ENCODE measurements at places on chromosomes 11 and 22.

GRCh38 chr22:35465109-35465701 lies 65.3 kb downstream of the MCM5 start:
- DNase-seq, result peak; percentile 34

GRCh38 chr22:42434748-42435425 lies 2.7 kb upstream of the NFAM1 start:
- no peak for DNase-seq

- DNase-seq, result no peak
Measured at GRCh38 chr11:134819041-134819440, 407.0 kb upstream of the B3GAT1 start.

DNA sequence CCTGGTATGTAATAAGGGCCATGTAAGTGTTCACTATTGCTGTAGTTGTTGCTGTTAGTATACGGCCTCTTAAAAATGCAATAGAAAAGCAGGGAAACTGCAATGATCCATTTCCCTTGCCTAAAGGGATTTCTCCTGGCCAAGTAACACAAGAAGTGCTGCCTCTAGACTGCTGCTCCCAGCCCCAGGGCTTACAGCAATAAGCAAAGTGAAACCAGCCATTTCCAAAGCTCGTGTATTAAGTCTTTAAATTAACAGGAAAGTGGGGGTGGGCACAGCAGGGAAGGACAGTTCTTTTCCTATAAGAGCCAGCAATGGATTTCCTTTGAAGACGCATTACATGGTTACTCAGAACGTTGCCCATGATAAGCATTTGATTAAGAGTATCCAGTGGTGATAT lies 36.9 kb upstream of the WT1 start:
- DNase-seq, result no peak

DNA sequence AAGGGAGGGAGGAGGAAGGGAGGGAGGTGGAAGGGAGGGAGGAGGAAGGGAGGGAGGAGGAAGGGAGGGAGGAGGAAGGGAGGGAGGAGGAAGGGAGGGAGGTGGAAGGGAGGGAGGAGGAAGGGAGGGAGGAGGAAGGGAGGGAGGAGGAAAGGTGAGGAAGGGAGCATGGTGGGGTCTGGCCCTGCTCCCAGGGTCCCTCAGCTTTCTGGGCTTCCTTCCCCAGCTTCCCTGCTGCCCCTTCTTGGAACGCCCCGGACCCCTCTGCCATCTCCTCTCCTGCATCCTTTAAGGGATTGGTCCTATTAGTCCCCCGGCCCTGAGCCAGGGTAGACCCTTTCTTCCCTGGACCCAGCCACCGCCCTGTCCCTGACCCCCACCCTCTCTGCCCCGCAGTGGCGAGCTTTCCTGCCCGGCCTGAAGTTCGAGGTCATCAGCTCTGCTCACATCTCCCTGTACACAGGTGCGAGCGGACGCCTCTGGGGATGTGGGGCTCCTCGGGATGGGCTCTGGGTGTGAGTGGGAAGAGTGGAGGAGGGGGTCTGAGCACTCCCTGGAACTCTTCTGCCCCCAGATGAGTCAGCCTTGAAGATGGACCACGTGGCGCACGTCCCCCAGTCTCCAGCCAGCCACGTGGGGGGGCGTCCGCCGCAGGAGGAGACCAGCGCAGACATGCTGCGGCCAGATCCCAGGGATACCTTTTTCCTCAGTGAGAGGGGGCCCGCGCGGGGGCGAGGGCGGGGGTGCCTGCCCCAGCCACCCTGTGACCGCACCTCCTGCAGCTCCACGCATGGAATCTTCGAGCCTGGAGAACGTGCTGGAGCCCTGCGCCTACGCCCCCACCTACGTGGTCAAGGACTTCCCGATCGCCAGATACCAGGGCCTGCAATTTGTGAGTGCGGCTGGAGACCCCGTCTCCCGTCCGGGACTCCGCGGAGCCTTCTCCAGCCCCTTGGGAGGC lies 6.0 kb downstream of the B4GALNT4 start:
- DNase-seq, result no peak

DNA sequence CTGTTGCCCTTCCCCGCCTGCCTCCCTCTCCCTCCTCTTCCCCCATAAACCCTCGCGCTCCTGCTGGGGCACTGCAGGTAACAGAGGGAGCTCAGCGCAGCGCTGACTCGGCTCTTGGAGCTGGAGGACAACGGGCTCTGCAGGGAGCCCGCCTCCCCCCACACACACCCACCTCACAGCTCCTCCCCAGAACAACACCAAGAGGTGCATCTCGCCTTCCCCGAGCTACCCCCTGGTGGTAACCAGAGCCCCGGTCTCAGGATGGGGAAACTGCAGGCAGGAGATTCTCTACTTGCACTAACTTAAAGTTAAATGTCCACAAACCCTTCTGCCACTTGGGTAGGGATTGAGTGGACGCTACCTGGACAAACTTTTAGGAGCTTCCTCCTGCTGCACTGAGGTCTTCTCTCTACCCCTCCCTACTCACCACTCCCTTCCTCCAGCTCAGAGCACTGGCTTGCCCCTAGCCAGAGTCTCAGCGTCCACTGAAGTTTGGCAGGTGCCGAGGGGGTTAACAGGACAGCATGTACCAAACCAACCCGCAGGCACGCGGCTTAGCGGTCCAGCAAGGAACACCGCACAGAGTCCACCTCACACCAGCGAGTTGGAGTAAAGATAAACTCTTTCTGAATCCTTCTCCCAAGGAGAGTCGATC lies 4.0 kb upstream of the SCN4B start:
- DNase-seq, result no peak

GRCh38 chr11:104134745-104135144 lies 29.2 kb downstream of the PDGFD start:
- DNase-seq, result no peak

DNA sequence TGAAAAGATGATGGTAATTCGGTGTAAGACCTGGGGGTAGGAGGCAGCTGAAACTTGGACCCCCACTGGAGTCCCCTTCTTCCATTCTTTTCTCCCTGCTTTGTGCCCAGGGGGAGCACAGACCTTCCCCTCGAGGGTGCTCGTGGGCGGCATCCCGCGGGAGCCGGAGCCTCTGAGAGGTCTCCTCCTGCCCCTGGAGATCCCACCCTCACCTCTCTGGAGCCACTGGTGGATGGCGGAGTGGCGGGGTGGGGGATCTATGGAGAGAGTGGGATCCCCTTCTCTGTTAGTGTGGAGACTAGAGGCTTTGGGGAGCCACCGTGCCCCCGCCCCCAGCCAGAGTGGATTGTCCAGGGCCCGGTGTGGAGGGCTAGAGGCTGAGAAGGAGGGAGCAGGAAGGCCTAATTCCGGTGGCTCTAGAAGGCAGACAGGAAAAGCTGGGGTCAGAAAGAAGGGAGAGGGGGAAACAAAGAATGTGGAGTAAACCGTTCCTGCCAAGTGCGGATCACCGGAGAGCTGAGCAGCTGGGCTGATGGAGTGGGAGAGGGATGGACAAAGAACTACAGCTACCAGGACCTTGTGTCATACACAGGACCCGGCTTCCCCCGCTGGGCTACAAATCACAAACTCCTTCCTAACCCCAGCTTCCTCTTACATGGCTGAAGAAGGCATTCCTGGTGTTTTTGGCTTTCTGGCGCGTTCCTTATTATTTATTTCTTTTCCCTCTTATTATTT lies 41.9 kb downstream of the KCNJ1 start:
- DNase-seq, result no peak

DNA sequence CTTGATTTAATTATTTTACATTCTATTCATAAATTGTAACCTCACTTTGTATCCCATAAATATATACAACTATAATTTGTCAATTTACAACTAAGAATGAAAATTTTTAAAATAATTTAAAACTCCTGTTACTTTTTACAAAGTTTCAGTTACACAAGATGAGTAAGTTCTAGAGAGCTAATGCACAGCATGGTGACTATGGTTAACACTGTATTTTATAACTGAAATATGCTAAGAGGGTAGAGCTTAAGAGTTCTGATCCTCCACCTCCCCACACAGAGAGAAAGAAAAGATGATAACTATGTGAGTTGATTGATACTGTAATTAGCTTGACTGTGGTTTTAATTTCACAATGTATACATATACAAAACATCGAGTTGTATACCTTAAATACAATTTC lies 412.5 kb upstream of the DDI1 start:
- DNase-seq, result no peak

GRCh38 chr11:116170526-116171120 lies 602.2 kb downstream of the BUD13 start:
- peak; percentile 25 for DNase-seq

DNA sequence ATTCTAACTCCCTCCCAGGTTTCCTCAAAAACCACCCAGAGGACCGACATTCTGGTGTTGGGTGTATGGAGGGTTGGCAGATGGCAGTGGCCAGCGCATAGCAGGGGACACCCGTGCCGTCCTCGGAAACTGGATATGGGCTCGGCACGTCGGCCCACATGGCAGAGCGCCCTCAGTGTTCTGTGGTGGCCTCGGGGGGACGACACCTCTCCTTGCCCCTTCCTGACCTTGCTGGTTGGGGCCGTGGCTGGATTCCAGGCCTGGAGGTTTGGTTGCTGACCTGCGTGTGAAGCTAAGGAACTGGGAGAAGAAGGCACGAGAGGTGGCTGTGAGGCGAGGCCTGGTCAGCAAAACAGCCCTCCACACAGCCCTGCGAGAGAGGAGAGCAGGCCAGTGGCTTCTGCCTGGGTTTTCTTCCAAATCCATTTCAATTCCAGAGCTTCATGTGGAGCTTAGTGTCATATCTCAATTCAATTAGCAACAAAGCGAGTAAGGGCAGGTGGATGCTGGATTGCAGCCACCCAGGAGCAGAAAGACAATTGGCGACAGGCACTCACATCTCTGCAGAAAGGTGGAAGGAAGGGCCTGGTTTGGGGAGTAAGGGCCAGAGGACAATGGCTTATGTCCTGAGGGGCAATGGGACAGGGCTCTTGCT lies 478.4 kb downstream of the BRD1 start:
- DNase-seq, result no peak

DNA sequence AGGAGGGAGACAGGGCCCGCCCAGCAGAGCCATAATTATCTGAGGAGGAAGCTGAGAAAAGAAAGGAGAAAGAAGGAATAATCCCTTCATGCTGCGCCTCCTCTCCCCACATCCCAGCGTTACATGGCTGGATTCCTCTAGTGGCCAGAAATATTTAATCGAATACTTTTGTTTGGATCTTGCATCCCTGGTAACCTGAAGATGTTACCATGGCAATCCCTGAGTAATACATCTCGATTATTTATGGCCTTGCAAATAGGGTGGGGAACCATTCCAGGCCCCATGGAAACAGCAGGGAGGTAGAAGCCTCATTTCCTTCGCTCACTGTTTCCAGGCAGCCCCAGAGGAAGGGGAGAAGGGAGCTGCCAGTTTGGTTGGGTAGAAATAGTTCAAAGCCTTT lies 357.7 kb downstream of the BUD13 start:
- DNase-seq, result no peak

GRCh38 chr11:111905411-111905810 lies 6.2 kb downstream of the CRYAB start:
- DNase-seq, result no peak
